A549 treated with GW870086 at 1 μM for 4 hours (cell line): ENCODE measurements at places on chromosomes 5 and 9. TPM values are rescaled to one million over a fixed set of nuclear protein-coding genes. Genes with fewer than 3 reads are reported as not detected.

The ADRB2 gene
- 0.47 to 0.89 TPM (median 0.70 TPM) in 5 replicates for total RNA-seq

The FEM1C gene
- 4.6 to 7.4 TPM (median 6.6 TPM) in 5 replicates for total RNA-seq

The STK32A gene
- 0.19 to 0.62 TPM (median 0.55 TPM) in 5 replicates for total RNA-seq

The STC2 gene
- 37.0 to 50.7 TPM (median 39.2 TPM) in 5 replicates for total RNA-seq

The SLC1A1 gene
- 0.79 to 1.5 TPM (median 1.3 TPM) in 5 replicates for total RNA-seq

The OTP gene
- total RNA-seq, result 0.06 to 0.13 TPM (median 0.09 TPM) in 4 of 5 replicates, not detected in the other

The ENC1 gene
- total RNA-seq, result 6.1 to 7.1 TPM (median 6.4 TPM) in 5 replicates

The CDH9 gene
- not detected in 5 replicates for total RNA-seq

The INSL6 gene
- not detected in 5 replicates for total RNA-seq

The C6 gene
- total RNA-seq, result not detected in 5 replicates

The F2RL1 gene
- total RNA-seq, result 220 to 283 TPM (median 272 TPM) in 5 replicates

The PDGFRB gene
- total RNA-seq, result 0.09 to 0.75 TPM (median 0.43 TPM) in 5 replicates
